Fibroblast of skin of right biceps (primary cell): ENCODE measurements at places on chromosomes 1 and 21.

DNA sequence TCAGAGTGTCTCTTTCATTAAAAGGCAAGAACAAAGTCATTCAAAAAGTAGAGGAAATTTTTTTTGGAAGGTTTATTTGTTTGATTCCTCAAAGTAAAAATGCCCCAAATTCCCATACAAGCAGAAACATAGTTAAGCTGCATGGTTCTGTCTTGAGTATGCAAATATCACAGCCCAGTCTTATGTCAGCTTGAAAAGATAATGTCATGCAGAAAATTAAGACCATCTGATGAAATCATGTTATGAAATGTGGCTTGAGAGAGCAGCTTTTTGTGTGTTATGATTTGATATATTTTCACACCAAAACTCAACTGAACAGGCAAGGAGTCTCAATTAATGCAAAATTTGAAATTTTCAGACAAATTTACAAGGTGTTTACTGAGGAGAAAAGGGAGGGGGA lies 411.0 kb downstream of the LMO4 start:
- DNase-seq = peak; percentile 6

- DNase-seq = peak; percentile 83
Observed at GRCh38 chr1:225653463-225654276, 747 bp upstream of the ENAH start.

- DNase-seq = peak; percentile 67
Observed at GRCh38 chr1:233603478-233603877, 10.4 kb upstream of the KCNK1 start.

DNA sequence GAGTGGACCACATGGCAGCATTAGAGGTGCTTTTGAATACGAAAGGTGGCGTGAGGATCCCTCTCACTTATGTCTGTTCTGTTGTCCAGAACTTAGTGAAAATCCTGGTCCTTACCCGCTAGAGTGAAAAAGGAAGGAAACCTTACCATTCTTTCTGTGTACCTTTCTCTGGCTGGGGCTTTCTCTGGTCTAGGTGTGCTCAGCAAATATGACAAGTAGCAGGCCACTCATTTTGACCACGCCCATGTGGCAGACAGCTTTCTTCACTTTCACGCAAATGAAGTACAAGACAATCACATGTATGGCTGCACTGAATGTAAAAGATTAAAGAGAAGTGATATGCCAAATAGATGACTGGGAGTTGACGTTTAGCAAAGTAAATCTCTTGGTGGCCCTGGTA lies 131.9 kb downstream of the FGGY start:
- no peak for DNase-seq

- no peak for DNase-seq
Observed at GRCh38 chr1:109777436-109777835, 13.7 kb upstream of the EPS8L3 start.

DNA sequence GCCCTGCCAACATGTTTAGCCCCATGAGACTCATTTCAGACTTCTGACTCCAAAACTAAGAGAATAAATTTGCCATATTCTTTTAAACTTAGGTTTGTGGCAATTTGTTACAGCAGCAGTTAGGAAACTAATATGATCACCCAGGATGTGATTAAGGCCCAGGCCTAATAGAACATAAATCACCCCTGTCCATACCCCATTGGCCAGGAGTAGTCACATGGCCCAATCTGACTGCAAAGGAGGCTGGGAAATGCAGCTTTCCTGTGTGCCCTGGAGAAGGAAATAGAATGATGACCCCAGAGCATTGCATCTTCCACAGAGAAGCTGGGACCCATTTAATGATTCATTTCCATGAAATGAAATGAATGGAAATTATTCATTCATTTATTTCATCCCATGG lies 100.4 kb upstream of the KLHDC7A start:
- no peak for DNase-seq

DNA sequence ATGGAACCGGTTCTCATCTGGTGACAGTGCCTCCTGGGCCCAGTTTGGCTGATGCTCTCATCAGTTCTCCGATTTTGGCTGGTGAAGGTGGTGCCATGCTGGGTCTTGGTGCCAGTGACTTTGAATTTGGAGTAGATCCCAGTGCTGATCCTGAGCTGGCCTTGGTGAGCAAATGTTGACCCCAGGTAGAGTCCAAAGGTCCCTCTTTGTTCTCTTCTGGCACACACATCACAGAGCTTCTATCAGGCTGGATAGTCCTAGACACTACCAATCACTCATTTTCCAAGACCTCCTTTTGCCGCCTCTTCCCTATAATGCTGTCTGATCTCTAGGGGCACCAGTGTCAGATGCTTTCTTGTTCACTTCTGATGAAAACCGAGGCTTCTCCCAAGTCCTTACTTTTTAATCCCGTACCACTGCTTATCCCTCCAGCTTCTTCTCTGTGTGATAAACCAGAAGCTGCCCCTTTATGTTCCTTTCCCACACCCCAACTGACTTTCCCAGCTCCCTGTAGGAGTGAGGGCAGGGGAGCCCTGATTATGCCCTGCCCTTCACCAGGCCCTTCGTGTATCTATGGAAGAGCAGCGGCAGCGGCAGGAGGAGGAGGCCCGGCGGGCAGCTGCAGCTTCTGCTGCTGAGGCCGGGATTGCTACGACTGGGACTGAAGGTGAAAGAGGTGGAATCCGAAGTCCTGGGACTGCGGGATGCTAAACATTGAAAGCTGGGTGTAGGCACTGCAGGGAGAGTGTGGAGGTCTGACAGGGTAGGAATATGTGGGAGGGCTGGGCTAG lies 11.1 kb downstream of the PSMD4 start:
- no peak for DNase-seq

DNA sequence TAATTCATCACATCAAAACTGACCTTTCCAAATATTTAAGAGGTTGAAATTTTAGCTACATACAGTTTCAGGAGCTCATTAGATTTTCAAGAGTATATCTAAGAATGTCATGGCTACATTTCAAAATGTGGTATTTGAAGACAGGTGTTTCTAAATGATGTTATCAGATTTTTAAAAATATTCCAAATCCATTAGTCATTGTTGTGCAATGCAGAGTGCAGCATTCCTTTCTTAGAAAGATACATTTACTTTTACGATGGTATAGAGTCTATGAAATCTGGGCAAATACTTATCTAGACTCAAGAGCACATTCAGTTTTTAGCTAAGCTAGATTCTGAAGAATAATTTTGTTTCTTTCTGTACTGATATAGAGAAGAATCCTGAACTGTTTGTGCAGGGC lies 230.3 kb downstream of the CHRM3 start:
- no peak for DNase-seq

DNA sequence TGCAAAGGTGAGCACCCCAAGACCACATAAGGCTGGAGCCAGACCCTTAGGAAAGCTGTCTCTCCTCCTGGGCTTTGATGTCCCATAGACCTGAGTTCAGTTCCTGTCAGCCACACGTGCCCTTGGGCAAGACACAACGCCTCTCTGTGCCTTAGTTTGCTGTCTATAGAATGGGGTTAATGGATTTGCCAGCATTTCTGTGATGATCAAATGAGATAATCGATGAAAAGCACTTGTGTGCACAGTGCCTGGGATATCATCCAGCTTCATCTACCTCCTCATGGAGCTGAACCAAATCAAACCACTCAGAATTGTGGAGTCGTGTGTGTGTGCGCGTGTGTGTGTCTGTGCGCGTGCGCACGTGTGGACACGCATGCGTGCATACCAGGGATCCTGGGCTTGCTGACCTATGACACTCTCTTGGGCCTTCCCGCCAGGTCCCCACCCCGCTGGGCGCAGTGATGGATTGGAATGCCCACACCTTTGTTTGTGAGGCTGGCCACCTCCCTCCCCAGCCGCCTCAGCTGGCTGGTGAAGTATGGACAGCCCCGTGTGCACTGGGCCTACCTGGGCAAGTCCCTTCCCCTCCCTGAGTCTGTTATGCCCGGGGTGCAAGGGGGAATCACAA lies 5.2 kb downstream of the TTC22 start:
- no peak for DNase-seq

- no peak for DNase-seq
Observed at GRCh38 chr21:38329162-38329561, 72.4 kb downstream of the KCNJ15 start.

GRCh38 chr1:94819945-94820746 lies at the start of gene SLC44A3:
Gene SLC44A3, plus strand, starts transcription at chr1:94820357. Its CDS starts 95 bp downstream, at chr1:94820452.
- DNase-seq = peak; percentile 53
